ENCODE measurements at places on chromosomes 7 and 10.

- DNase-seq: no peak
These were observed 100.5 kb downstream of the ZEB1 start for GRCh38 chr10:31419394-31420063.

DNA sequence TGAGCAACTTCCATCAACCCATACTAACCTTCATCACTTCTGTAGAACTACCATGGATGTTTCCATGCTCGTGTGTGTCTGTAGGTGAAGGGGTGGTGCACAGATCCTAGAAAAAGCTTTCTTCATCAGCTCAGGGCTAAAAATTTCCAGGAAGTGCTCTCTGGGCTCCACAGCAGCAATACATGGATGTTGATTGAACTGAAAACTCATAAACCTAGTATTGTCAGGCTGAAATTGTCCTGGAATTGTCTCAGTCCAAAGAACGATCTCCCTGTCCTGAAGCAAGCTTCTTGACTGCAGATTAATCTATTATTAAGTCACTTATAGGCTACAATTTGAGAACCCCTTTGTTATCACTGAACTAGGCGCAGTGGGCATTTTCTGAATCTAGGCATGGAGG, 39.8 kb downstream of the ENO4 start:
- no peak for DNase-seq

- no peak for DNase-seq
These were observed 266.4 kb upstream of the TCERG1L start for GRCh38 chr10:131577786-131578471.

- no peak for DNase-seq
These were observed 9.9 kb downstream of the FAM237B start for GRCh38 chr7:90311175-90311574.

GRCh38 chr7:157841773-157842370, 505.1 kb downstream of the DNAJB6 start:
- no peak for DNase-seq

- DNase-seq: no peak
These were observed 288.1 kb downstream of the PARD3 start for GRCh38 chr10:34526758-34527730.

DNA sequence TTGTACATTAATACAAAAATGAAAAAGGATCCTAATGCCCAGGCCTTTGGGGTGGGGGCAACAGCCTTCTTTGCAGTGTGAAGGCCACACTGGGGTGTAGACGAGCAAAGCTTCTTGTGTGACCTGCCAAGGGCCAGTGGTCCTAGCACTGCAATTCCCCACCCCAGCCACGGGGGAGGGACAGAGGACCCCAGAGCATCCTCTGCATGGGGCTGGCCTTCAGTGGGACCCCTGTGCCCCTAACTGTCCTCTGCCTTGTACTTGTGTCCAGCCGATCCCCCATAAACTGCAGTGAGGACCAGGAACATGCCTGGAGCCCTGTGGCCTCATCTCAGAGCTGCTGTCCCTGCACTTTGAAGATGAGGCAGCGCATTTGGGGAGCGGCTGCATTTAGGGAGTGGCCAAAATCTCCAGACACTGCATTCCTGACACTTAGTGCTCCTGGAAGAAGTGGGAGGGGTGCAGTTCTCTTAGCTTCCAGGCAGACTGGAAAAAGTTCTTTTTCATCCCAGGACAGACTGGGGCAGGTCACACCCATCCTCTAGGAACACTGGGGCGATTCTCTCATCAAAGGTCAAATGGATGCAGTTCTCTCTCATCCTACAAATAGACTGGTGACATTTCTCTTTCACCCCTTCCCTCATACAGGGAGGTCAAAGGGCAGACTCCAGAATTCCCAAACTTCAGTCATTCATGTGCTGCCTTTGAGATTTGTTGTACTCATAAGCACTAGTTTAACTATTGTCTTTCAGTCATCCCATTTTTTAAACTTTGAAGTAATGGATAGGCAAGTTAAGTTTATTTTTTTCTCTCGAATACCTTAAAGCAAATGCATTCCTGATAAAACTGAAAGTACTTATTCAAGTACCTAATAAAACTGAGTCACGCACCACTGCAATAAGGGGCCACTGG, 922 bp upstream of the MYO1G start:
- DNase-seq: no peak

GRCh38 chr7:66771795-66772194, 31.3 kb downstream of the RABGEF1 start:
- no peak for DNase-seq

All from stimulated activated CD8-positive, alpha-beta memory T cell treated with anti-CD3 and anti-CD28 coated beads, Interleukin-4, amount 100 ng/mL, for 4 hours (primary cell).